ENCODE measurements at places on chromosomes 16 and 17. TPM values are rescaled to one million over a fixed set of nuclear protein-coding genes. Genes with fewer than 3 reads are reported as not detected.

Gene CUEDC1
- 55.1 TPM for total RNA-seq

Gene DPEP1
- 1.3 TPM for total RNA-seq

Gene SLX1A
- total RNA-seq: 9.3 TPM

Gene CCL17
- total RNA-seq: not detected

Gene ZNF785
- not detected for total RNA-seq

Gene PIK3R5
- total RNA-seq: not detected

Gene RPH3AL
- 24.0 TPM for total RNA-seq

Gene MYH2
- total RNA-seq: not detected

Gene PRKCB
- 0.24 TPM for total RNA-seq

Gene BICDL2
- total RNA-seq: not detected

Gene HASPIN
- total RNA-seq: 15.7 TPM

Gene ETV4
- 50.1 TPM for total RNA-seq

Gene CCDC144A
- total RNA-seq: 1.4 TPM
